ENCODE measurements at places on chromosomes 13 and 19. TPM values are rescaled to one million over a fixed set of nuclear protein-coding genes. Genes with fewer than 3 reads are reported as not detected.

CEACAM20 gene
- not detected for total RNA-seq

DNA sequence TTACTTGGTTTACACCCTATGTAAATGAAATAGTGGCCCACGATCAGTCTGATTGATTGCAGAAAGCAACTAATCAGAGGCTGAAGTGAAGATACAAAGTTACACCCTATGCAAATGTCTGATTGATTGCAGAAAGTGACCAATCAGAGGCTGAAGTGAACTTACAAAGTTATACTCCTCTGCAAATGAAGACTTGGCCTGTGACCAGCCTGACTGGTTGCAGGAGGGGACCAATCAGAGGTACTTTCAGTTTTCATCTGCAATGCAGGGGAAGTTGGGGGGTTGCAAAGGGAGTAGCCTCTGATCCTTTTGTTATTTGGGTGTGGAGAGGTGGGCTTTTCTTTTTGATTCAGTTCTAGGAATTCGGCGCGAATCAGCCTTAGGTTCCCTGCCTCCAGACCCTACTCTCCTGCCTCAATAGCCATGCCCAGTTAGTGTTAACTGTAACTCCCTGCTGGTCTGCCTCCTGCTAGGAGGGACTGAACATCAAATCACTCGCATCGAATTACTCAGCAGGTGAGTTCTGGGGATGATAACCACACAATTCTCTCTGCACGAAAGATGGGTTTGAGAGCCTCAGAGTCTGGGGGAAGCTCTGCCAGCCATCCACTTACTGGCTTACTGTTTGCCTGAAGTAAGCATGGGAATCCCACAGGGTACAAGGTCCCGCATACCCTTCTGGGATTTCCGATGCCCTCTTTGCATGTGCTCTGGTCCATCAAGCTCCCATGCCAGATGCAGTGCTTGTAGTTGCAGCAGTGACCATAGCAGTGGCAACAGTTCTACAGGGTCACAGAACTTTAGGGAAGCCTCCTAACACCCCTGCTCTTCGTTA, 7.5 kb downstream of the ARL11 start:
- no peaks in the 10 kb centered on the region for H3K36me3 ChIP-seq
- H3K4me3 ChIP-seq, result peak overlapping the region; percentile 12
- no peaks in the 10 kb centered on the region for H3K27me3 ChIP-seq
- no peak for DNase-seq
- no peaks in the 10 kb centered on the region for H3K4me1 ChIP-seq

- no peaks in the 10 kb centered on the region for H3K4me1 ChIP-seq
- no peak overlapping the region for H3K27ac ChIP-seq
- no peaks in the 10 kb centered on the region for H3K27me3 ChIP-seq
- H3K4me3 ChIP-seq, result no peak overlapping the region
- DNase-seq, result no peak
Measured at GRCh38 chr19:50466706-50467039, 9.6 kb upstream of the EMC10 start.

AP3D1 gene
- 96.5 TPM for total RNA-seq

DNA sequence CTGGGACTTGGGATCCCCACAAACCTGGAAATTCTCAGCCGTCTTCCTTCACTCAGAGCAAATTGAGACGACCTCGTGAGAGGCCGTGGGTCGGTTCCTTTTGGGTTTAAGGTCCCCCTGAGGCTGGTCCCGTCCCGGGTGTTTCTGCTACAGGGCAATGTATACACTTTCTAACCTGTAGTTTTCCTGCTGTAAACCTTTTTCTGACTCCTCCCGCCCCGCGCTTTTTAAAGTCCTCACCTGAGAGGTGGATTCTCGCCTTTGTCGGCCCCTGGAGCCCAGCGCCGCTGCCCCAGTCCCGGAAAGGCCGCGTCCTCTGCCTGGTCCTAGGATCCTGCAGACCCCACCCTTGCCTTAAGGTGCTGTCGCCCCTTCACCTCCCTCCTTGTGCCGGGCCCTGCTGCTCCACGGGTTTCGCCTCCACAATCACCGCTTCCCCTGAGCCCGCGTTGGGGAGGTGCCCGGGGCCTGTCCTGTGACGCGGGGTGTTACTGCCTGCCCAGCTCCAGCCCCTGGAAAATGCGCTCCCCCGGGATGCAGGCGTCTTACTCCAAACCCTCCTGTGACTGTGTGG, 391 bp downstream of the ZNF761 start:
- H3K36me3 ChIP-seq, result no peaks in the 10 kb centered on the region
- H3K27me3 ChIP-seq, result no peaks in the 10 kb centered on the region
- H3K27ac ChIP-seq, result peak overlapping the region; percentile 78

ZNF541 gene
- total RNA-seq, result not detected

DNA sequence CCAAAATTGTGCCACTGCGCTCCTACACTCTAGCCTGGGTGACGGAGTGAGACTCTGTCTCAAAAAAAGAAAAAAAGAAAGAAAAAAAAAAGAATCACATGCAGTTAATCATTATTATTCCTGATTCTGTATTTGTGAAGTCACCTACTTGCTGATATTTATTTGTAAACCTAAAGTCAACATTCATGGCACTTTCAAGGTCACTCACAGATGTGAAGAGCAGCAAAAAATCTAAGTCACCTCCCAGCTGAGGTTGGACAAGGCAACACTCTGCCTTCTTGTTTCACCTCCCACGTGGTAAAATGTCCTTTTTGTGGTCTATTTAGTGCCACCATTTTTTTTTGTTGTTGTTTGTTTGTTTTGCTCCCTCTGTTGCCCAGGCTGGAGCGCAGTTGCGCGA, 26.5 kb downstream of the WDR88 start:
- no peaks in the 10 kb centered on the region for H3K36me3 ChIP-seq
- H3K27me3 ChIP-seq, result no peaks in the 10 kb centered on the region
- H3K27ac ChIP-seq, result peak overlapping the region; percentile 18
- peaks cover 6% of the 10 kb centered on the region for H3K4me1 ChIP-seq
- no peak for DNase-seq

DNA sequence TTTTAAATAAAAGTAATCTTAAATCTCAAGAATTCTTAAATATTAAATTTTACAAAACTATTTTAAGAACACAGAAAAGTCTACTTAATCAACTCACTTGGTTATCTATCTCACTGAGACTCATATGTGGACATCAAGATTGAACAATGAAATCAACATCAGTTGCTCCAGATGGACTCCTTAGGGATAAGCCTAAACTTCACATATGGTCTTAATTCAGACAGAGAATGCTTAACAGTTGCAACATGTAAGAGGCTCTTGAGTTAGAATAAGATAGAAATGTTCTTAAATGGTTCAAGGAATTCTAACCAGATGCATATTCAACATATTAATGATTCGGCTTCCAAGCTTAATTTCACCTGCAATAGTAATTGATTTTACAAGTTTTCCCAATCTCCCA, 1730.9 kb downstream of the PCDH9 start:
- no peak overlapping the region for H3K27ac ChIP-seq
- no peaks in the 10 kb centered on the region for H3K27me3 ChIP-seq
- H3K4me1 ChIP-seq, result no peaks in the 10 kb centered on the region

DNA sequence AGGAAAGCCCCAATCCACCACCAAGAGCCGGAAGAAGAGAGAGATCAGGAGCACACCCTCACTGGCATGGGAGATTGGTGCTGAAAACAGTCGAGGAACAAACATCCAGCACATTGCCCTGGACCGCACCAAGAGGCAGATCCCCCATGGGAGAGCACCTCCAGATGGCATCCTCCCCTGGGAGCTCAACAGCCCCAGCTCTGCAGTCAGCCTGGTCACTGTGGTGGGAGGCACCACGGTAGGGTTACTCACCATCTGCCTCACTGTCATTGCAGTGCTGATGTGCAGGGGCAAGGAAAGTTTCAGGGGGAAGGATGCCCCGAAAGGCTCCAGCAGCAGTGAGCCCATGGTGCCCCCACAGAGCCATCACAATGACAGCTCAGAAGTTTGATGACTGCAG, 110.2 kb downstream of the STOML3 start:
- no peaks in the 10 kb centered on the region for H3K27me3 ChIP-seq
- no peak for DNase-seq
- no peaks in the 10 kb centered on the region for H3K36me3 ChIP-seq
- H3K4me3 ChIP-seq, result no peak overlapping the region
- no peak overlapping the region for H3K27ac ChIP-seq

PSG11 gene
- total RNA-seq, result not detected

GRCh38 chr19:8212212-8212611, 3.0 kb downstream of the CERS4 start:
- no peak for DNase-seq
- H3K27me3 ChIP-seq, result no peaks in the 10 kb centered on the region
- H3K4me1 ChIP-seq, result no peaks in the 10 kb centered on the region
- no peaks in the 10 kb centered on the region for H3K36me3 ChIP-seq

GRCh38 chr13:49436890-49437289, 7.0 kb downstream of the CAB39L start:
- DNase-seq, result no peak
- no peak overlapping the region for H3K4me3 ChIP-seq
- no peaks in the 10 kb centered on the region for H3K36me3 ChIP-seq
- no peaks in the 10 kb centered on the region for H3K27me3 ChIP-seq
- H3K27ac ChIP-seq, result no peak overlapping the region
- no peaks in the 10 kb centered on the region for H3K4me1 ChIP-seq

DNA sequence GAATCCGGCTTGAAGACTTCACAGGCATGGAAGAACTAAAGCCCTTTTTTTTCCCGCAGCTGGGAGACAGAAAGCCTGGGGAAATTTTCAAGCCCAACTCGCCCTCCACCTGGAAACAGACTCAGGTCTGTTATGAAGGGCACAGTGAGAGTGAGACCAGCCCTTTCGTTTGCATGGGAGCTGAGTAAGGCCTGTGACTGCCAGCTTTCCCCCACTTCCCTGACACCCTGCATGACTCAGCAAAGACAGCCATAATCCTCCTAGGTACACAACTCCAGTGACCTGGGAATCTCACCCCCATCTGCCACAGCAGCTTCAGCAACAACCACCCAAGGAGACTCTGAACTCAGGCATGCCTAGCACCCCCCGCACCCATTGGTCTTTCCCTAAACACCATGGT, 87.6 kb upstream of the ZNF91 start:
- no peak overlapping the region for H3K4me3 ChIP-seq
- DNase-seq, result no peak
- H3K27me3 ChIP-seq, result no peaks in the 10 kb centered on the region
- no peak overlapping the region for H3K27ac ChIP-seq
- H3K4me1 ChIP-seq, result no peaks in the 10 kb centered on the region

DNA sequence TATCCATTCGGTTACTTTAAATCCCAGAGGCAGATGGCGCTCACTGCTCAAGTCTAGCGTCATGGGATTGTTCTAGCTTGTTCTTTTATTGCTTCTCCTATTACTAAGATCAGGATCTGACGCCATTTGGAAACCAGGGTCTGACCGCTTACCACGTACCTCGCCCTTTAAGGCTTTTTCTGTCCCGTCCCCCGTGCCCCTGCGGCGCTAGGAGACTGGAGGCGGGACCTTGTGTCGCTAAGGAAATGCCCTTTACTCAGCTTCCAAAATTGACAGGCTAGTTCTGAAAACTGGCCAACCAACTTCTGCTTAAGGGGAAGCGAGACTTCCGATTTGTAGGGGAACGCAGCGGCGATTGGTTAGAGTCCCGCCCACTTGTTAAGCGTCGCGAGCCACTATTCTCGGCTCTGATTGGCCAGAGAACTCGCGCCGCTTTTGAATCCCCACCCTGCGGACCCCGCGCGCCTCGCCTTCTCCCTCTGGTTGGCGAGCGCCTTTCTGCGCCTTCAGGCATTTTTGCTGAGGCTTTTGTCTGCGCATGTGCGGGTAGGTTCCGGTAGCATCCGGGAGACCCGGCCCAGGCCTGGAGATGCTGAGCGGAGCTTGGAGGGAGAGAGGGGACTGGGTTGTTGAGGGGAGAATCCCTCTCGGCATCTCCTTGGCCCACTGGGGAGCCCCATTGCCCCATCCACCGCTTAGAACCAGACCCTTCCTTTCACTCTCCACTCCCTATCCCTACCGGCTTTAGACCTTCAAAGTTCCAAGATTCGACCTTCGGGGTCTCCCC, 3.9 kb upstream of the C19orf84 start:
- H3K4me3 ChIP-seq, result peak overlapping the region; percentile 19
- H3K27me3 ChIP-seq, result no peaks in the 10 kb centered on the region
- DNase-seq, result peak; percentile 94
- peak overlapping the region; percentile 59 for H3K27ac ChIP-seq

SPC24 gene
- total RNA-seq, result 1.3 TPM
